Cortex of kidney (tissue), 1 donor: ENCODE measurements at places on chromosomes 12 and 14.

GRCh38 chr14:51828017-51828797 is 32.2 kb upstream of the GNG2 start:
- DNase-seq, result no peak

GRCh38 chr12:122406701-122407164 is 15.7 kb downstream of the CLIP1 start:
- no peak for DNase-seq

DNA sequence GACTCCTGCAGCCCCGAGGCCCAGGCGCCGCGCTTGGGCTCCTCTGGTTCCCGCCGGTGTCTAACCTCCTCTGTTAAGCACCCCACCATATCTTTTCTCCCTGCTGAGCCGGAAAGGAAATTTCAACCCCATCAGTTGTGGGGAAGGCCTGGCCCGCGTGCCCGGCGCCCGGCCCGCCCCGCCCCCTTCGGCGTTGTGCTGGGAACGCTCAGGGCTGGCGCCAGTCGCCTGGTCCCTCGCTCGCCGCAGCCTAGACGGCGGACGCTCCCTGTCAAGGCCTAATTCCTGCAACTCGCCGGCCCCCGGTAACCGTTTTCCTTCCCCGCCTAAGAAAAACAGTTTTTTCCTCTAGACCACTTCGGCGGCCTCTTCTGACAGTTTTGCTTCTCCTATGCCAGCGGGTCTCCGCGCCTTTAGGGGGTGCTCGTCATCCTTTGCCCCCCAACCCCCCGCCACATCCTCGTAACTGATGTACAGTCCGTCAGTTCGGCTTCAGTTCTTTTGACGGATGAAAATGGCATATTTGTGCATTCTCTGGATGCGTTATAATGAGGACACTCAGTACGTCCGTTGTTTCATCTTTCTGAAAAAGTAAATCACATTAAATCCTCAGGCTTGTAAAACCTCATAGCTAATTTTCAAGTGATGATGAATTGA is 506 bp upstream of the NAP1L1 start:
- DNase-seq, result no peak

GRCh38 chr14:96889091-96889490 is 91.9 kb downstream of the VRK1 start:
- DNase-seq, result no peak

GRCh38 chr14:61268812-61269211 is 12.3 kb downstream of the TMEM30B start:
- no peak for DNase-seq

GRCh38 chr12:21801522-21802288 is 27.2 kb upstream of the KCNJ8 start:
- no peak for DNase-seq

- no peak for DNase-seq
These were observed 4.8 kb downstream of the MYH7 start for GRCh38 chr14:23430723-23431085.

DNA sequence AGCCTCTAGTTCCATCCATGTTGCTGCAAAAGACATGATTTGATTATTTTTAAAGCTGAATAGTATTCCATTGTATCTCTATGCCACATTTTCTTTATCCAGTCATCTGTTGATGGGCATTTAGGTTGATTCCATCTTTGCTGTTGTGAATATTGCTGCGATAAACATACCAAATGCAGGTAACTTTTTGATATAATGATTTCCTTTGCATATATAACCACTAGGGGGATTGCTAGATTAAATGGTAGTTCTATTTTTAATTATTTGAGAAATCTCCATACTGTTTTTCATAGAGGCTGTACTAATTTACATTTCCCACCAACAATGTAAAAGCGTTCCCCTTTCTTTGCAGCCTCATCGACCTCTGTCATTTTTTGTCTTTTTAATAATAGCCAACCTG is 342.5 kb downstream of the MDGA2 start:
- DNase-seq, result no peak

GRCh38 chr12:13093848-13094220 is 9.6 kb downstream of the GSG1 start:
- no peak for DNase-seq

GRCh38 chr12:46493150-46493833 is 120.7 kb upstream of the SLC38A2 start:
- DNase-seq, result no peak

- DNase-seq, result no peak
These were observed 749.0 kb downstream of the MED13L start for GRCh38 chr12:115528466-115528865.

DNA sequence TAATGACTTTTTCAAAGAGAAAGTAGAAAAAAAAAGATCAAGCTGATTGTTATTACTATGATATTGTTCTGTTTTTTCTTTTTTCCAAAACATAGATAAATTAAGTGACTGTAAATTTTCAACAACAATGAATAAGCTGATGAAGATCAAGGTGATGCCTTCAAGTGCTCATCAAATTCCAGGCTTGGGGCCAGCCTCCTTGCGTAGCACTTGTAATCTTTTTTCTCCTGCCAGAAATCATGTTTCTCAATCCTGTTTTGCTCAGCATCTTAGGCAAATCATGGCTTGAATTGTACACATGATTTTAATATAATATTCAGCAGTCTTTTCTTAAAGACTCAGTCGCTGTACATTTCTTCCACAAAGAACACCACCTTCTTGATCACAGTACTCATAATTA is 333.2 kb downstream of the NPAS3 start:
- no peak for DNase-seq

DNA sequence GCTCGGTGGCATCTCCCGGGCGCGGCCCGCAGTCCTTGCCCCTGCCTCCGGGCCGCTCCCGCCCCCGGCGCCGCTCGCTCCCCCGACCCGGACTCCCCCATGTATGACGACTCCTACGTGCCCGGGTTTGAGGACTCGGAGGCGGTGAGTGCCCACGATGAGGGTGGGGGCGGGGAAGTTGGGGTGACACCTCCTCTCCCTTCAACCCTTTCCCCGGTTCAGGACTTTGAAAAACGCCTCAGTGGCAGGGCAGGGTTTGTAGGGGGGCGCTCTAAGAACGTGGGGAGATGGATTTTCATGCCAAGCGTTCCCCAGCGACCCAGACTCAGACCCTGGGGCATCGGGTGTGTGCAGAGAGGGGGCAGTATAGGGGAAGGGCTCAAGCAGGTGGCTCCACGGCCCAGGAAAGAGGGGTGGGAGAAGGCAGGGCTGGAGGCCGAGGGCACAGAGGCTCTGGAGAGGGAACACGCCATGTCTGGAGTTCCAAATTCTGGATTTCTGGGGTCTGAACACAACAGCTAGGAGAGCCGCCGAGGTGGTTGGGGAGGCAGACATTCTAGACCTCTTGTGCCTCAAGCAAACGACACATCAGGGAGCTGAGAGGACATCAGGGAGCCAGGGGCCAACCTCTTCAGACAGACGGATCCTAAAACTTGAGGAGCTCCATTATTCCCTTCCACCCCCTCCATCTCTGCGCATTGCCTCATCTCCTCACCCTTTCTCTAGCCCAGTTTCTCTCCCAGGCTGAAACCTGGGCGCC is 715 bp downstream of the CACNB3 start:
- no peak for DNase-seq

- no peak for DNase-seq
These were observed 53.5 kb upstream of the PPP2R5C start for GRCh38 chr14:101707863-101708620.

- DNase-seq, result no peak
These were observed 14.9 kb upstream of the GPR132 start for GRCh38 chr14:105080161-105080560.

DNA sequence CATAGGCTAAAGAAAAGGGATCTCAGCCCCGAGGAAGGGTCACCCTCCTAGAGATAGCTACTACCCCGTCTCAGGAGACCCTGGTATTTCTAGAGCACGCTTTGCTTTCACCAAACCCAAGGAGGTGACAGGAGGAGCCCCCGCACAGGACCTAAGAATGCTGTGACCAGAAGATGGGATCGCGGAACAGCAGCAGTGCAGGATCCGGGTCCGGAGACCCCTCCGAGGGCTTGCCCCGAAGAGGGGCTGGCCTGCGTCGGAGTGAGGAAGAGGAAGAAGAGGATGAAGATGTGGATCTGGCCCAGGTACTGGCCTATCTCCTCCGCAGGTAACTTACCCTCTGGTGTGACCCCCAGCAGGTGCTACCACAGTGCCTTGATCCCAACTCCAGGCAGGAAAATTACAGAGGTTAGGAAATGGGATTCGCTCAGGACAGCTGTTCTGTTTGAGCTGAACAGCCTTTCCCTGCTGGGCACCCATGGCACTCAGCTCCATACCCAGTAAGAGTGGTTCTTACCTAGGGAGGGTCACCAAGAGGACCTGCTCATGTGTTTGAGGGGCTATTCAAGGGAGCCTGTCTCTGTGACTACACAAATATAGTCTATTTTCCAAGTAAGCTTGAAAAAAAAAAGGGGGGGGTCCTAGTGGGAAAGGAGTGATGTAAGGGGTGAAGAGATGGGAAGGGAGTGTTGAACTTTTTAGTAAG is 826 bp upstream of the NRL start:
- DNase-seq, result no peak

DNA sequence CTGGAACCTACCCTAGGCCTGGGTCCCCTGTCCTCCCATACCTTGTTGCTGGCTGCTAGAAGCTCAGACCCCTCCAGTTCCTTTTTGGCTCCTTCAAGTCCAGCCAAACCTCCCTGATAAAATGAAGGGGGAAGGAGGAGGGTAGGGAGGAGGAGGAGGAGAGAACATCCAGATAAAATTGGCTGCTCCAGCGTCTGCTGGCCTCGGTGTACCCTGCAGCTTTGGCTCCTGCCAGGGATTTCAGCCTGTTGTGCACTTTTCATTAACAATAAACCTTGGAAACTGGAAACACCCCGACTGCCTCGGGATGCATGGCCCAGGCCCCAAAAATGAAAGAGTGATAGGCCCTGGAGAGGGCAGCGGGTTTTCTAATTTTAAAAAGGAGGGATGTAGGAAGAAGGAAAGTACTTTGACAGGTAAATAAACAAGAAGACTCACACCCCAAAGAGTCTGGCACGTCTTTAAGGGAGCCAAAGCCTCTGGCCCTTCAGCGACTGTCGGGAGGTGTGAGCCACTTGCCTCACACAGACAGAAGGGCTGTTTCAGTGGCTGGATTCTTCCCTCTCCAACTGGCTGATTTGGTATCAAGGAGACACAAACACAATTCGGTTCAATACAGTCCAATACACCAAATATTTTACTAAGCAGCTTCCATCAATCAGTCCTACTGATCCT is 49.8 kb downstream of the NUAK1 start:
- DNase-seq, result no peak

DNA sequence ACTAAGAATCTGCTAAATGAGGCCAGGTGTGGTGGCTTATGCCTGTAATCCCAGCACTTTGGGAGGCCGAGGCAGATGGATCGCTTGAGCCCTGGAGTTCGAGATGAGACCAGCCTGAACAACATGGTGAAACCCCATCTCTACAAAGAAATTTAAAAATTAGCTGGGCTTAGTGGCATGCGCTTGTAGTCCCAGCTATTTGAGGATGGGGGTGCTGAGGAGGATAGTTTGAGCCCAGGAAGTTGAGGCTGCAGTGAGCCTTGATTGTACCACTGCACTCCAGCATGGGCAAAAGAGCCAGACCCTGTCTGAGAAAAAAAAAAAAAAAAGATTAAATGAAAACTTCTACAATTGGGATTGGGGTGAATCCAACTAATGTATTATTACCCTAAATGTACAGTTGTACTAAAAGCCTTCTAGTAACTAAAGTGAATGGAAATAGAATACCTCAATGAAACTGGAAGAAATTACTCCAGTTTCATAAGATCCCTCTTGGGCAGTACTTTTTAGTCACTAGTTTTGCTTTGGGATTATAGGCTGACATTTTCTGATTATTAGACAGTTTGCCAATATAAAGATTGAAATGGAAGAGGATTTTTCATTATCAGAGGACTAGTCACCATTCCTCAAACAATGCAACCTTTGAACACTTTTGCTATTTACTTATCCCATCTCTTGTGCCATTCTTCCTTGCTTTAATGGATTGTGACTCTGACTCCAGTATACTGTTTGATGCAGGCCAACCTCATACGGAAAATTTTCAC is 14.3 kb downstream of the COCH start:
- no peak for DNase-seq

- no peak for DNase-seq
These were observed 468.9 kb upstream of the LRFN5 start for GRCh38 chr14:41137741-41138140.

DNA sequence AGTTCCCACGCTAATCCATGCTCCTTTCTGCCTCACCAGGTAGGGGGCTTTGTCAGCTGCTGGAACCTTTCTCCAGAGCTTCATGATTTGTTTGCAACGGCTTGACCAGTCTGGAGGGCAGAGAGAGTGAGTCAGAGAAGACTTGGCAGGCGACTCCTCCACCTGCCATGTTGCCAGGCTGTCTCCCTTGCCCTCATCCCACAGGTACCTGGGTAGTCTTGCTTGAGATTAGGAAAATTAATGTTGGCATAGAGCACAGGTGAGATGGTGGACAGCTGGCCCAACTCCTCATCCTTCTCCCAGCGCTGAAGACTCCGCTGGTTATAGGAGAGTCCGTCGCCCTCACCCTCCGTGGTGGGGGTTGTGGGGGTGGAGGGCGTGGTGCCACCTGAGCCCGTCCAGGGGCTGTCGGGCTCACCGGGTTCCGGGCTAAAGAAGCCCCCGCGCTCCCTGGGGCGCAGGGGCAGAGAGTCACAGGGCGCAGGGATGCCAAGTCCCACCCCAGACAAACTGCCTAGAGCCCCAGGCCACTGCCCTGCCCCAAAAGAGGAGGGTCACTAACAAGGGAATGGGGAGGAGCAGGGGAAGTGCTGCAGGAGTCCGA is 18.6 kb downstream of the KMT2D start:
- DNase-seq, result no peak

- no peak for DNase-seq
These were observed 18.0 kb upstream of the TCP11L2 start for GRCh38 chr12:106284358-106285105.

DNA sequence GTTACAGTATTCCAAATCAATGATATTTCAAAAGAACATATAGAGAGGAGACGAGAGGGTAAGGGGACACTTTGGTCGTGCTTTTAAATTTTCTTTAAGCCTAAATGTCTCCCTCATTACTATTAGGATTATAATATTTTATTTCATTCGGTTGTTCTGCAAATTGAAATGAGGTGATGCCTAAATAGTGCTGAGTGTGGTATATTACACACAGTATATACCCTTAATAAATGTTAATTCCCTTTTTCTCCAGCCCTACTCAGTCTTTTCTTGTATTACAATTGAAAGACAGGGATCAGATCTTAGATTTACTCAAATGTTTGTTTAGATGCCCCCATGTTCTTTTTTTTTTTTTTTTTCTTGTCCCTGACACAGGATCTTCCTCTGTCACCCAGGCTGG is 7.7 kb downstream of the SNAPC1 start:
- no peak for DNase-seq

GRCh38 chr14:103078420-103078749 is 5.6 kb upstream of the LBHD2 start:
- DNase-seq, result no peak

GRCh38 chr12:46354111-46354801 is 18.3 kb downstream of the SLC38A2 start:
- DNase-seq, result no peak

DNA sequence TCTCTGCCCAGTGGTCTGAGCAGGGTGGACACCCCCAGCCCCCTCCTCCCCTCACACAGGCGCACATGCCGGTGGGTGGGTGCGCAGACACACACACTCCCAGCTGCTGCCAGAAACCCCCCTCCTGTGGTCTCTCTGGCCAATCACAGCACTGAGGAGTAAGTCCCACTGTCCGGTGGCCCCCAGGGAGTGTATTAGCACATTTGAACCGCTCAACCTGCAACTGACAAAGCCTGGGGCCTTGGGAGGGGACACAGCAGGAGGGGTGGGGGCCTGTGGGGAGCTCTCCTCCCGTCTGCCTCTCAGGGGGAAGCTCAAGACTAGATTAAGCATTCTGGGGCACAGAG is 11.7 kb downstream of the FIGNL2 start:
- DNase-seq, result no peak
